ENCODE measurements at places on chromosomes 12 and 14.
A peak's percentile ranks its signal among the peaks of the same experiment; 100 is the strongest.

DNA sequence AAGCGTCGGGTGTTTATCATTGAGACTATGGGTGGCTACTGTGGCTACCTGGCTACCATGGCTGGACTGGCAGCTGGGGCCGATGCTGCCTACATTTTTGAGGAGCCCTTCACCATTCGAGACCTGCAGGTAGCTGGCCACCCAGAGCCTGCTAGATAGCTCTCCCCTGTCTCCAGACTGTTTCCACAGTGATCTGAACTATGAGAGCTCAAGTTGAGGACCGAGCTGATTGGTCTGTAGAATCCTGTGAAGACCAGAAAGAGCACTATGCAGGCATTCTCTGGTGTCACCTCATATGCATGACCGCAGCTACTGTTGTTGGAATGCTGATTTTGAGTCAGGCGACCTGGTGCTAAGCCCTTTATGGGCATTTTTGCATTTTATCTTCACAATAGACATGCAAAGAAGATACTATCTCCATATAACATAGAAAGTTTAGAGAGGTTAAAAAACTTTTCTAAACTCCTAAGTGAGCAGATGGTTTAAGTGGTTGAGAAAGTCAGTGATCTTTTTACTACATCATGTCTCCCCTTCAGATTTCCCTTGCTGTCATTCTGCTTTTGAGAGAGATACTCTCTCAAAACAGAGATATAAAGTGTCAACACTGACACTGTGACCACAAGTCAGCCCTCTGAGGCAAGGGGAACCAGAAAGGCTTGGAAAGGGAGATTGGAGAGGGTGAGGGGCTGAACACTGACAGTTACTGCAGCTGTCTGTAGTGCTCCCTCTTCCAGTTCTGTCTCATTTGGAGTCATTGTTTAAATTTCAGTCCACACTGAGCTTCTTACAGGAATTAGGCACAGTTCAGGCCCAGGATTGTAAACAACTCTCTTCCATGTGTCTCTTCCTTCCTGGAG is 14.3 kb downstream of the ASB8 start:
- DNase-seq: no peak

DNA sequence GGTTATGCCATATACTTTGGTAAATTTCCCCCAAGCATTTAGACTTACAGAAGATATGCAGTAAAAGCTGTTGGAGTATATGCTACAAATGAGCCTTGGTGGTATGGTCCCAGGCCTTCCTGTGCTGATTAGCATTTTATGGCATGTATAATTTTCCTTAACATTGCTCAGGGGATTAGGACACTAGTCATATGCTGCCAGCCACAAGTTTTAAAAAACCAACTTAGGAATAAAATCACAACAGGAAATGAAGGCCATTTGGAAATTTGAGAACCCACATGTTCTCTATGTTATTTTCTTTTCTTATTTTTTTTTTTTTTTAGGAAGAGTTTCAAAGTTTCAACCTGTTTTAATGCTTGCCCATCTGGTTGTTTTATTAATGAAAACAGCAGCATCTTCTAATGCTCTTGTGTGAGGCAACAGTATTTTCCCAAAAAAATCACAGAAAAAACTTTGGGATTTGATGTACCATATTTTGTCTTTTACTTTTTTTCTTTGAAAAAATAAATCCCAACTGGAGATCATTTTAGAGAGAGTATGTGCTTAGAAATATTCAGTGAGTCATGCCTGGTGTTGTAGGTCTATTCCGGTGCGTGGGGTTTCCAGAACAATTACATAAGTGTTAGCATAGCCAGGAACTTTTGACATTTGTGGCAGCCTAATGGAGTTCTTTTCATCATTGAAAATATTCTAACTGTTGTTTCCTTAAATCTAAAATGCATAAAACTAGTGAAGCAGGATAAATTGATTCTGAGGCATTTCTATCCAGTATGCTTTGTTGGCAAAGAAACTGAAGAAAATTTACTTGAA is 21.7 kb upstream of the DUSP6 start:
- DNase-seq: peak; percentile 49

DNA sequence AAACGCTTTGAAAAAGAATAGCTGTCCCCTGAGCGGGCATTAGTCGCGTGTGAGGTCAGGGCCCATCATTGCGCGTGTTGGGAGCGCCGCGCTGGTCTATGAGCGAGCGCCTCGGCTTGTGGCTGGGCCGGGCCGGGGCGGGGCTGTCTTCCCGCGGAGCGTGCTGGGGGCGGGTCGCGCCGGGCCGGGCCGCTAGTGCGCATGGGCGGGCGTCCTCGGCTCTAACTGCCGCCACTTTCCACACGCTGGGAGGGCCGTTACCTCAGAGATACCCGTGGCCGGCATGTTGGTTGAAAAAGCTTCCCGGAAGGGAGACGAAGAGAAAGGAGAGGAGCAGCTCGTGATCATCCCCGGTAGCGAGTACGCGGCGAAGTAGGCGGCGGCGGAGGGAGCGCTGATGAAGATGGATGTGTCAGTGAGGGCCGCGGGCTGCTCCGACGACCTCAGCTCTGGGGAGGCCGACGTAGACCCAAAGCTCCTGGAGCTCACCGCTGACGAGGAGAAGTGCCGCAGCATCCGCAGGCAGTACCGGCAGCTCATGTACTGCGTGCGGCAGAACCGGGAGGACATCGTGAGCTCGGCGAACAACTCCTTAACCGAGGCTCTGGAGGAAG is at the start of gene EID3:
TSS of gene EID3 (plus strand) at position 202 of the 614 bp plus-strand sequence. CDS start at position 398, 196 bp downstream.
- DNase-seq: peak; percentile 53

DNA sequence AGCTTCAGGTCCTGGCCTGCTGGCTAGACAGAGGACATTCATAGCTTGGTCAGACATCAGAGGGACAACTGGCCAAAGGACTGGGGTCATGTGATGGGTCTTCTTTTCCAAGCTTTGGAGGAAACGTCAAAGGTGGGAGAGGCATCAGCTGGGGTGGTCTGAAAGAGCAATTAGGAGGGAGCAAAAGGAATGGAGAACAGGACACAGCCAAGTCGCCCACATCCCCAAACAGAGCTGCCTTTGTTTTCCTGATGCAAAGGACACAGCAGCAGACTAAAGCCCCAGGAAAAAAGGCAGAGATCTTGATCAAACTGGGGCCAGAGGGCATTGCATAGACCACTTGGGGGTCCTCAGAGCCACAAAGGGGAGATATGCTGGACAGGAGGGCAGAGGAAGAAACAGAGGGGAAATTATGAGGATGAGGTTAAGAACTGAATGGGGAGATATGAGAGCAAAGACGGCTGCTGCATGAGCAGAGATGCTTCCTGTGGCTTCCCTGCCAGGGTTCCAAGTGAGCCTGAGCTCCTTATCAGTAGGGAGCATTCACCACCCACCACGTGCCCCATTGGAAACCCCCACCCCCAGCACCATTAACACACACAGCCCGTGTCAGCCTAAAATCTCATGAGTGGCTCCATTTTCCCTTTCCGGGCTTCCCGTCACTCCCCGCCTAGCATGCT is 62.4 kb downstream of the ANO2 start:
- no peak for DNase-seq

- no peak for DNase-seq
These were observed 108.6 kb downstream of the FOXN3 start for GRCh38 chr14:89308232-89308959.

DNA sequence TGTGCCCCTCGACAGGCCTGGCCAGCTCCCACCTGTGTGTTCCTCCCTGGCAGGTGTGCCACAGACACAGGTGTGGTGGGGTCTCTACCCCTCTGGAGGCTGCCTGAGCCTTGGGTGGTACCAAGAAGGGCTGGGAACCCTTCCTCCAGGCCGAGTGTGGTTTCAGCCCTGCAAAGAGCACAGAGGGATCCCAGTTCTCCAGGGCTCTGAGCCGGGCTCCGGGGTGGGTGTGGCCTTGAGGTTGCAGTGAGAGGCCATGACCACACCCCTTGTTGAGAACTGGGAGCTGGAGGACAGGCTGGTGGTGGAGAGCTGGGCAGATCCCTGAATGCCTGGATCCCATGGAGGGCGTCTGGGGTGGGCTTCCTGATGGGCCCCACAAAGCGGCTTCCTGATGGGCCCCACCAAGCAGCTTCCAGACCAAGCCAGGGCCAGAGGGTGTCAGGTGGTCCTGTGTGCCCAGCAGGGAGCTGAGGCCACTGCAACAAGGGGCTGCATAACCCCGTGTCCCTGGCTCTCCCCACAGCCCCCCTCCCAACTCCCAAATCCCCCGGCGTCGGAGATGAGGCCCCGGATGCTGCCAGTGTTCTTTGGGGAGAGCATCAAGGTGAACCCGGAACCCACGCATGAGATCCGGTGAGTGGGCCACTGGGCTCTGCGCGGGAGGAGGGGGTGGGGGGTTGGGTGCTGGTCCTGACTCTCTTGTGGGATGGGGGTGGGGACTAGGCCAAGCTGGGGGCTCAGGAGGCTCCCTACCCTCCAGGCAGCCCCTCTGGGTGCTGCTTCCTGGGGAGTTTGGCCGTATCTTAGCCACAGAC is 16.6 kb downstream of the RFLNA start:
- no peak for DNase-seq

GRCh38 chr14:90577661-90578282 is 180.9 kb downstream of the CALM1 start:
- no peak for DNase-seq

GRCh38 chr12:78402366-78403134 is 462.0 kb upstream of the SYT1 start:
- DNase-seq: no peak

- DNase-seq: no peak
These were observed 12.1 kb upstream of the GAPDH start for GRCh38 chr12:6522193-6522592.

DNA sequence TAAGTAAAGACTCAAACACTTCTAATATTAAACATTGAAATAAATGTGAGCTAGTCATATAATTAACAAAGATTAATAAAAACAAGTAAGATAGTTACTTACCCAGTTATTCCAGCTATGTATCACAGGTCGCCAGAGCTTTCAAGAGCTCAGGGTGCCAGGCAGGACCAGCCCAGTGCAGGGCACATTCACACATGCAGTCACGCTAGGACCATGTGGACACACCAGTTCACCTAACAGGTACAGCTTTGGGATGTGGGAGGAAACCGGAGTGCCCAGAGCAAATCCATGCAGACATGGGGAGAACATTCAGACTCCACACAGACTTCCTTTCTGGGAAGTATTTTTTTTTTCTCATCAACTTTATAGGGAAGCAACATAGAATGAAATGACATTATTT is 39.3 kb upstream of the KCNA1 start:
- no peak for DNase-seq

DNA sequence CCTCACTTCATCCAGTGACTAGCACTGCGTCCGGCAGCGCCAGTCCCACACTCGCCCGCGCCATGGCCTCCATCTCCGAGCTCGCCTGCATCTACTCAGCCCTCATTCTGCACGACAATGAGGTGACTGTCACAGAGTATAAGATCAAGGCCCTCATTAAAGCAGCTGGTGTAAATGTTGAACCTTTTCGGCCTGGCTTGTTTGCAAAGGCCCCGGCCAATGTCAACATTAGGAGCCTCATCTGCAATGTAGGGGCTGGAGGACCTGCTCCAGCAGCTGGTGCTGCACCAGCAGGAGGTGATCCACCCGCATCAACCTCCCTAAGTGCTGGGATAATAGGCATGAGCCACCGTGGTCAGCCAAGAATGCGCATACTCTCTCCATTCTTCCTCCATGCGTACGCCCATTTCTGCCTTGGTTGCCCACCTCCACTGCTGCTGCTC is 59.9 kb downstream of the IRF2BPL start:
- DNase-seq: no peak

DNA sequence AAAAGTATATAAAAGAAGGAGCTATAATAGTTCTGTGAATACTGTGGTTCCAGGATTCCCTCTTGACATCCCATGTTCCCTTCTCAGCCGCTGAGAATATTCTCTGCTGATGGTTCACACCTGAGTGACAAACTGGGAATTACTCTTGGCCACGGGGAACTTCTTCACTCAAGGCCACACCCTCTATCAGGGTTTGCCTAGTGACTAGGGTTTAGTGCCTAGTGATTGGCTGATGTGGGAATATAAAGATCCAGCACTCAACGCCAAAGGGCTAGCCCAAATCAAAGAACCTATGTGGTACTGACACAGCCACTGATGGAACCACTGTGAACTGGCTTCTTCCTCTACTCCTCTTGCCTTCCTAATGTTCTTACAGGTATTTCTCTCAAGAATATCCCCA is 248.4 kb downstream of the ASCL1 start:
- DNase-seq: no peak

GRCh38 chr12:7019043-7019569 is 830 bp upstream of the LPCAT3 start:
- no peak for DNase-seq

GRCh38 chr12:7634561-7634960 is 31.1 kb downstream of the APOBEC1 start:
- DNase-seq: no peak

Data from HS-5 (cell line).